HCEC 1CT (cell line): ENCODE measurements at places on chromosomes 2 and 18.
A peak's percentile ranks its signal among the peaks of the same experiment; 100 is the strongest.

GRCh38 chr2:21102356-21102755 lies 21.4 kb upstream of the TDRD15 start:
- no peak for DNase-seq

- DNase-seq = no peak
Observed at GRCh38 chr2:241764275-241765241, 12.1 kb upstream of the GAL3ST2 start.

DNA sequence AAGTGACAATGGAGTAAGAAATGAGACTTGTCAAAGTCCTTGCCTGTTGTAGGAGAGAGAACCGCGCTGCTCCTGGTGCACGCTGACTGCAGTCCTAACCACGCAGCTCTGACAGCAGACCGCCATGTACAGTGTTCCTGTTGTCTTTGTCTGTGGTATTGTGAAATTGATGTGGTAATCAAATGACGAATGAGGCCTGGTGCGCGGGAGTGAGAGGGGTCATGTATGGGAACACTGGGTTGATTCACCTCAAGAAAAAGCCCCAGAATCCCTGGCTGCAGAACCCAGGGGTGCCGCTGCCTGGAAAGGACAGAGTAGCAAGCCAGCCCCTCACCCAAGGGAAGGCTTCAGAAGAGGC lies 64.0 kb downstream of the INPP4A start:
- no peak for DNase-seq

DNA sequence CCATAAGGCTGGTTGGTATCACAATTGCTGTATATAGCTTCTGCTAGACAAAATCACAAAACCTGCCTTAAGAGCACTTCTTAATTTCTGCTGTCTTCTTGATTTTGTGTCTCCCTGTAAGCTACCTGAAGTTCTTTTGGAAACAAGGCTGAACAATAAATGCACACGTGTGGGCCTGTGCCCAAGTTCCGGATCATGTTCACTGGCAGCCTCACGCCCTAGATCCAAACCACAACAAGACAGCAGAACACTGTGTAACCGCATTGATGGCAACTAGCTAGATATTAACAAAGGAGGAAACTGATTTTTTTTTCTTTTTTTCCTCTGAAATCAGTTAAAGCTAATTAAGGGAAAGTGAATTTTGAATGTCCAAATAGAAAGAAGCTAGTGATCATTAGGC lies 81.5 kb upstream of the LYPD6B start:
- no peak for DNase-seq

- DNase-seq = no peak
Observed at GRCh38 chr2:74812787-74813590, 20.9 kb upstream of the HK2 start.

DNA sequence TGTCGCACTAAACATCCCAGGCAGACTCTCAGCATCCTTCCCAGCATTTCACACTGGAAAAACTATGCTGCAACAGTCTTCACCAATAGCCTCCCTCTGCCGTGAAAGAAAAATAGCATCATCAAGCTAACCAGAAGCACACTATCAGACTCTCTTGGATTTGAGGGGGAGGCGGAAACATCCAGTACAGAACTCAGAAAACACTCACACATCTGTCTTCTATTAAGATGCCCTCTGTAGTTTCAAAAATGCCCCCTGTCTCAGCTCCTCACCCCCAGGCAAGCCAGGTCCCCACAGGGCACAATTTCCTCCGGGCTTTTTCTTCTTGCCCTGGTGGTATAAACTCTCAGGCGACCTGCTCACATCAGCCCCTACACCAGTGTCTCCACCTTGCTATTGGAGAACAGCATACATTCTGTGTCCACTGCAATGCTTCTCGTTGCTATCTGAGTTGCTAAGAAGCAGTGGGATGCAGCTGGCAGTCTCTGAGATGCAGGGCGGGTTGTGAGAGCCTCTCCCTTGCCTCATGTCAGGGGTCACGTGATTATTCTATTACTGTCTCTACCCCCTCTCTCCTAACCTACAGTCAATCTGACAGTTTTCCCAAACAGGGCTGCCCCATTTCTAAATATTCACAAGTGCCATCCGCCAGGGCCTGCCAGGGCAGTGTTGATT lies 189.9 kb downstream of the INO80D start:
- DNase-seq = no peak

DNA sequence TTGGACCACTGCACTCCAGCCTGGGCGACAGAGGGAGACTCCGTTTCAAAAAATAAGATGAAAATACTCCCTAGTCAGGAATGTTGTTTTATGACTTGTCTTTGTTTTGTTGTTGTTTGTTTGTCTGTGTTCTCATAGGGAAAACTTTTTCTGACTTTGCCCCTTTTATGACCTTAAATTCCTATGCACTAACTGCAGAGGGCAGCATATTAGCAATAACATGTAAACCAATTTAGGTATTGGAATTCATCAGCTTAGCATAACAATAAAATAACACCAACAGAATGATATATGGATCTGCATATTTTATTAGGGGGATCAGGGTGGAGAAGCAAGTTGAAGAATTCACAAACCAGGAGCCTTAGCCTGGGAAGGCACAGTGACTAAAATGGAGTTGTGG lies 631.5 kb downstream of the SUCLG1 start:
- no peak for DNase-seq

- peak; percentile 23 for DNase-seq
Observed at GRCh38 chr2:215071676-215072075, 66.8 kb downstream of the ABCA12 start.

DNA sequence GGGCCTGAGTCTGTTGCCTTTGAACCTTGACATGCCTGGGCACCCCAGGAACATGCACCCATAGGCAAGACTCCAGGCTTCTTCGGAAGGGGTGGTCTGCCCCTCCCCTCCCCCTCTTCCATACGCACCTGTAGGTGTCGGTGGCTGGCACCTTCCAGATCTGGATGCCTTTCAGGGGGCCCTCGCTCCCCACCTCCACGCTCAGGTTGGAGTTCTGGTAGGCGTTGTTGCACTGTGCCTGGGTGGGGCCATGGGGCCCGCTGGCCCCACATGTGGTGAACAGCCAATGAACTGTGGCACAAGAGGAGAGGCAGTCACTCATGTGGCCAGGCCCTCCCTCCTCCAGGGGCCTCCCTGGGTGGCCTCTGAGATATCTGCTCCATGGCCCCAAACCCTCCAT lies 135.8 kb downstream of the CLIP4 start:
- no peak for DNase-seq

- DNase-seq = no peak
Observed at GRCh38 chr2:20423847-20424246, 23.0 kb upstream of the RHOB start.

- peak; percentile 63 for DNase-seq
Observed at GRCh38 chr2:27792759-27793158, 21.2 kb downstream of the MRPL33 start.

- no peak for DNase-seq
Observed at GRCh38 chr2:179243046-179243445, 21.6 kb downstream of the SESTD1 start.

DNA sequence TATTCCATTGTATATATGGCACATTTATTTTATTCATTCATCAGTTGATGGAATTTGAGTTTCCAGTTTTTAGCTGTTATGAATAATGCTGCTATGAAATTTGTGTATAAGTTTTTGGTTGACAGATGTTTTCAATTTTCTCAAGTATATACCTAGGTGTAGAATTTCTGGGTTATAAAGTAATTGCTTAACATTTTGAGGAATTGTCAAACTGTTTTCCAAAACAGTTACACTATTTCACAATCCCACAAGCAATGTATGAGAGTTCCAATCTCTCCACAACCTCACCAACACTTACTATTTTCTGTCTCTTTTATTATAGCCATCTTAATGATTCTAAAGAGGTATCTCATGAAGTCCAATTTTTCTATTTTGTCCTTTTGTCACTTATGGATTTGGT lies 12.5 kb upstream of the WDSUB1 start:
- DNase-seq = no peak

DNA sequence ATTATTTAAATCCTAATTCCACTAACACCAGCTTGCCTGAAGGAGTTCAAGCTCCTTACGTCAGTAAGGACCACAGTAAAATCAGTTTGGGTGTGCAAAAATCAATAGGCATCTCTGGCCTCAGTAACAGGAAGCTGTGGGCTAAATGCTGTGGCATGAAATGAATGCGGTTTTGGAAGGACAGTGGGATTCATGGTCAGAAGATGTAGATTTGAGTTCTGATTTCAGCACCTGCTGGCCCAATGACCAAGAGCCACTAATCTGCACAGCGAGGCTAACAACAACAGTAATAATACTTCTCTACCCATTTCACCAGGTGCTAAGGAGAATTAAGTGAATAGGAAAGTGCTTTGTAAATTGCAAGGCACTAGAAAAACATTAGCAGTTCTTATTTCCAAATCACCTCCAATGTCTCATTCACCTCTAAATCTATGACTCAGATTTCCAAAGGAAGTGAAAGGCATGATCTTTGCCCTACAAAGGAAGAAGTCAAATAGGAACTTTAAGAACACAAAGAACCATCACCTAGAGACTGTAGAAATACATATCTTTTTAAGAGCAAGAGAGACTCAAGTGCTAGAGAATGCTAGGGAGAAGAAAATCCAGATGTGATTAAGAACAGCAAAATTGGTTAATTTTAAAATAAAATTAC lies 172.6 kb downstream of the ANKRD44 start:
- DNase-seq = peak; percentile 10
